Stimulated activated CD8-positive, alpha-beta memory T cell treated with anti-CD3 and anti-CD28 coated beads, Interleukin-4, amount 100 ng/mL, for 4 hours (primary cell): ENCODE measurements at places on chromosomes 12 and 14.

DNA sequence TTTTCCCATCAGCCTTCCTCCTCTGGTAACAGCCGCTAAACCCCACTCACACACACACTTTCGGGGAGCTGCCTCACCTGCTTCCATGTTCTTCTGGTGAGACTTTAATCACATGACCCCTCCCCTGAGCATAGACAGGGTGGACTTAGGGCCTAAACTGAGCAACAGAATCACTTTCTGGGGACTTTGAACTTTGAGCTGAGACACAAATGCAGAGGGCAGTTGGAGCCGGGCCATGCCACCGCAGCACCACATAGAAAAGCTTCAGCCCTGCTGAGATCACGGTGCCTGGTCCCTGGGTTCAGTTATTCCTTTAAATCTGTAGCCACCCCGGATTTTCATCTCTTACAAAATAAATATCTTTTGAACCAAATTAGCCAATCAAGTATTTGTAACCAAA, 18.4 kb upstream of the MAP3K9 start:
- DNase-seq, result no peak

DNA sequence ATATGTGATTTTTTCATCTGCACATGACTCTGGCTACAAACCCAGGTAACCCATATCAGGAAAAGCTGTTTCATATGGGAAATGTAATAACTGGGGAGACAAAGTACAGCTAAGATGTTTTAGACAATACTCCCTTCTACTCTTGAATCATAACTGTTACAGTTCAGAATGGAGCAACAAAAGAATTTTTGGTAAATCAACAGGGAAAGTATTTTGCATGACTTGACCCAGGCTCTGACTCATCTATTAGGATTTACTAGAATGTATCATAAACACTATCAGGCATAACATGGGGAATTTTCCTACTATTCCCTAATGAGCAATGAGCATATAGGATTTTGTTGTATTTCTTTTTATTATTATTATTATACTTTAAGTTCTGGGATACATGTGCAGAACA, 553.0 kb downstream of the SLC16A7 start:
- DNase-seq, result no peak

DNA sequence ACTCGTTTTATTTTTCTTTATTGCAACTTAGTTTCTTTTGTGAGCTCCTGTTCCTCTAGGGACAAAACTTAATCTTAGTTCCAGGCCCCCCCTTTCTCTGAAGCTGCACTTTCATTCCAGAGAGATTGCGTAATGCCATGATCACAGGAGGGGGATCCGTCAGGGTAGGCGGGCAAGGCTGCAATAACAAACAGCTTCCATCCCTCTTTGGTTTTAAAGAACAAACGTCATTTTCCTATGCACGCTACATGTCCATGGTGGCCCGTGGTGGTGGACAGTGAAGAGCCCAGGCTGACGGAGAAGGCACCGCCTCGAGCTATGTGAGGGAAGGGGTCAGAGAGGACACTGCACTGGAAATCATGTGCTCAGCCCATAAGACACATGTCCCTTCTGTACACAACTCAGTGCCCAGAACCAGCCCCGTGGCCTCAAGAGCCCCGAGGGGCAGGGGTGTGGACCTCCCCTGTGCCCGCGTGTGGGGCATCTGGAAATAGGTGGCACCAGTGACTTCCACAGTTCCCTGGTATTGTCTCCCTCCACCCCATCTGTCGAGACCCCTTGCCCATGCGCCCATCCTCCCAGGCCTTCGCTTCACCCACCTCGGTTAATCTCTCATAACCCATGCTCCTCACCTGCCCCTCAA, 161.4 kb downstream of the ADGRD1 start:
- DNase-seq, result no peak

GRCh38 chr14:43116341-43116740, 1390.7 kb downstream of the FSCB start:
- DNase-seq, result no peak

DNA sequence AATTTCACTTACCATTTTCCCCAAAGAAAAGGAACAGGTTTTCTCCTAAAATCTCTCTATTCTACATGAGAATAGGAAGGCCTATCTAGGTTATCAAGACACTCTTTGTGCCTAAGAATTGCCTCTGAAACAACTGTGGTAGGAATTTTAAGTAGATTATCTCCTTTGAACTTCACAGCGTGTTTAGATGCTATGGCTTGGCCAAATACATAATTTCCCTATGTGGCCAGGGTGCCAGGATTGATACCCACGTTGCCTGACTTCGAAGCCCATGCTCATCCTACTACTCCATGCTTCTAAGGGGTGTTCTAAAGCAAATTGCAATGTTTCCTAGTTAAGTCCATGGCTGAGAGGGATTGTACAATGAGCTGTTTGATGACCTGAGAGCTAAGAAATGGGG, 241.5 kb upstream of the FBXO33 start:
- no peak for DNase-seq

- DNase-seq, result no peak
These were observed 5.1 kb downstream of the INF2 start for GRCh38 chr14:104694475-104694950.

DNA sequence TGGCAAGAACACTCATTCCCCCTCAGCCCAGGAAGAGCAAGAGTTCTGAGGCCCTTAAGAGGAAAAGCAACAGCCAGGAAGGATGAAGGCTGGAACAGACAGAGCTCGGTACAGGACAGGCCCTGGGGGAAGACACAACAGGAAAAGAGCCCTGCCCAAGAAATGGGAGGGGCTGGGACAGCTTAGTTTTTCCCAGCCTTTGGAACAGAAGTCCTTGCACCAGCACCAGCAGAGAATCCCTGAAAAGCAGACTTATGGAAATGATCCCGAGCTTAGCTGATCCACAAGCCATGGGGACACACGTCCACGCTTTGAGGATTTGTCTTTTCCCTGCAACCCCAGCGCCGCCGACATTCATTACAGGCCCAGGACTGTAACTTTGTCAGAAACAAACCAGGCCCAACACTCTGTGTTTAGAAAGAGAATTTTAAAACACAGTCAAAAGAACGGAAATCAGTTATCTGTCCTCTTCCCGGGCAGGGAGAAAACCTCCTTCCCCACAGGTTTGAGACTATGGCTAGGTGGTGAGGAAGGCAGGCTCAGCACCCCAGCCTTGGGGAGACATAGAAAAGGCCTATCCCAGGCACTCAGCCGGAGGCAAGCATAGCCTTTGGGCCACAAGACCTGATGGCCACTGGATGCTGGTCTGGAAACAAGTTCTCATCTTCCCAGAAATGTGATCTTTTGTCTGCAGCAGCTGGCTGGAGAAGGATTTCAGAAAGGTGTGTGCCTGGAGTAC, 4.0 kb upstream of the AVIL start:
- DNase-seq, result no peak

- DNase-seq, result no peak
These were observed 19.4 kb downstream of the GRIN2B start for GRCh38 chr12:13961971-13962370.

- no peak for DNase-seq
These were observed 83.5 kb upstream of the COCH start for GRCh38 chr14:30790827-30791226.
